ENCODE measurements at places on chromosomes 6 and 20.

DNA sequence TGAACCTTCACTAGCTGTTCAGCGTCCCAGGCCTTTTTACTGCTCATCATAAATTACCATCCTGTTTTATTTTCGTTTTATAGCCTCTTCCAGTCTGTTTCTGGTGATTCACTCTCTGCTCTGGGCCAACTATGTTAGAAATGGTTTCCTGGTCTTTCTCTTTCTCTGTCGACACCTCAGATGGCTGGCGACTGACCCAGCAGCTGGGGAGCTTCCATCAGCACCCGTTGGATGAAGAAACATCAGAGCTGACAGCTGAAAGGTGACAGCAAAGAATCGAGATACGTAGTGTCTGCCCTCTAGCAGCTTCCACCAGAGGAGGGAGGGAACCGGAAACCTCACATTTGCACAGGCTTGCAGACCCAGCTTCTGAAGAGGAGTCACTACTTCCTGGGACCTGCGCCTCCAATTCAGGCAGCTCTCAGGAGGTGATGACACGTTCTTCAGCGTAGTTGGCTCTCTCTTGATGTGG is 82.9 kb upstream of the MLN start:
- no peak for DNase-seq

GRCh38 chr20:42441864-42442331 is 747.8 kb downstream of the PTPRT start:
- no peak for DNase-seq

DNA sequence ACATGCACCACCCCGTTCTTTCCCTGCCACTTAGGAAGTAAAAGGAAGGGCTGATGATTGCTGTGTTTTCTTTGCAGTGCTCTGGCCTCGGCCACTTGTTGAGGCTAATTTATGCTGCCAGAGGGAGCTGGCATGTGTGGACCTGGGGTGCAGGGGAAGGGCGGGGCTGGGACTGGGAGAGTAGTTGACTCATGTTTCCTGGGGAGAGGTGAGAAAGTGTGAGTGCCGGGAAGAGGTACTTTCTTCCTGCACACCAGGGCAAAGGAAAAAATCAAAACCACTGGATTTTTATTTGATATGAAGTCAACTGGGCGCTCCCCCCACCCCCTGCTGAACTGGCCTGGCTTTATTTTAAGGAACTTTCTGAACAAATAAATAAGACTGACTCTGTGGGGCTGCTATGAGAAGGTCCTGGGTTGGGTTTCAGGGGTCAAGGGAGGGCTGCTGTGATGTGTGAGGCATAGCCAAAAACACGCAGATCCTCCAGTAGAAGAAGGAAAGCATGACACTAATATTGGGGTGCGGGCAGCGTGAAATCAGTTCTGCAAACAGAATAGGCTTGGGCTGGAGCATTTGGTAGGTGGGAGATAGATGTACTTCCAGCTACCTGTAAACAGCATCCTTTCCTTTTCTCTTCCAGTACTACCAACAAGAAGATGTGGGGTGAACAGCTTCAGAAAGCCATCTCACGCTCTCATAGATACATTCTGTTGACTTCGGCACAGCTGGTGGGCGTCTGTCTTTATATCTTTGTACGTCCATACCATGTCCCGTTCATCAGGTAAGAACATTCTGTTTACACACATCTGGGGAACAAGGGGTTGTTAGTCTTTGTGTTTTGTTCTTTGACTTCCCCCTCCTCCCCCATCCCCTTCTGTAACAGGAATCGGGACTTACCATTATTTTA is 87.5 kb downstream of the SYNJ2 start:
- no peak for DNase-seq

DNA sequence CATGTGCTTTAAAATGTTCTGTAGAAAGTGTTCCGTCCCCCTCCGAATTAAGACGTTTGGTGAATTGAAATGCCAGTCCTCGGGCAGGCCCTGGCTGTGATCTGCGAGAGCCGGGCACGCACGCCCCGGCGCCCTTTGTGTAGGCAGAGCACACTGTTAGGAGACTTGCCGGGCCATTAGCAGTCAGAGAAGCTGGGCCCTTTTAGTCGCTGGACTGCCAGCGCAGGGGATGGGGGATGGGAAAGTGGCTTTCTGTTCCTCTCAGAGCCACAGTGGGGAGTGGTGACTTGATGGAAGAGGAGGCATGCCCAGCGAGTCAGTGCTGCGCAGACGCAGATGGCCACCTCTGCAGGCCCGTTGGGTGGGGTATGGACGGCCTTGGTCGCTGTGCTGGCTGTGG is 2.2 kb downstream of the PPP1R3G start:
- no peak for DNase-seq

- no peak for DNase-seq
These were observed 373.5 kb upstream of the BTBD3 start for GRCh38 chr20:11544029-11544678.

GRCh38 chr6:4920914-4921410 is 82.9 kb downstream of the RPP40 start:
- DNase-seq = no peak

GRCh38 chr6:106961801-106962200 is 12.7 kb downstream of the CD24 start:
- no peak for DNase-seq

DNA sequence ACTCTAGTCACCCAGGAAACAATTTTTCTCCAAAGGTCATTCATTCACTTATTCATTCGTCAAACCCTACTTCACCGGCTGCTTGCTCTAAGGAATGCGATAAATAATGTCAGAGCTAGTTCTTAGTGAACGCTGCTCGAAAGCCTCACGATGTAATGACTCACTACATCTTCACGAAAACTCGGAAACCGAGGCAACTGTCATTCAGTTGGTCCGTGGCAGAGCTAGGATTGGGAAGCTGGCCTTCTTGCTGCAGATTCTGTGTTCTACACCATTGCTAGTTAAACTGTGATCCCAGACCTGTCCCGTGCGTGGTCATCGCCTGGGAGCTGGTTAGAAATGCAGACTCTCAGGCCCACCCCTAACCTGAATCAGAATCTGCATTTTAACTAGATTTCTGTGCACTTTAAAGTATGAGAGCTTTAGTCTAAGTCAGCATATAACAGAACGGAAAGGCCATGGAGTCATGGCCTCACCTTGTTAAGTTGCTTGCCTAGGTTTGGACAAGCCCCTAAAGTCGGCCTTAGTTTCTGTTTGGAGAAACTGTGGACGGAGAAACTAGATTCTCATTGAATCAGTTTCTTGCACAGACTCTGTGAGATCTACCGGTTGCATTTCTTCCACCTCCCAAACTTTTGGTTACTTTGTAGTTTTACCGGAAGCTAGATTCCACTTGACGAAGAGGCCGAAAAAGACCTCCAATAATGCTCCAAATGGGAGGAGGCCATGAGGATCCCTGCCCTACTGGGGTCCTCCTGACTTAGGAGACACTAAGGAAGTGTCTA is 651 bp upstream of the CCND3 start:
- DNase-seq = no peak

- no peak for DNase-seq
These were observed 83.9 kb upstream of the LGSN start for GRCh38 chr6:63403725-63404124.

GRCh38 chr6:126821706-126822105 is 296.8 kb upstream of the RSPO3 start:
- no peak for DNase-seq

DNA sequence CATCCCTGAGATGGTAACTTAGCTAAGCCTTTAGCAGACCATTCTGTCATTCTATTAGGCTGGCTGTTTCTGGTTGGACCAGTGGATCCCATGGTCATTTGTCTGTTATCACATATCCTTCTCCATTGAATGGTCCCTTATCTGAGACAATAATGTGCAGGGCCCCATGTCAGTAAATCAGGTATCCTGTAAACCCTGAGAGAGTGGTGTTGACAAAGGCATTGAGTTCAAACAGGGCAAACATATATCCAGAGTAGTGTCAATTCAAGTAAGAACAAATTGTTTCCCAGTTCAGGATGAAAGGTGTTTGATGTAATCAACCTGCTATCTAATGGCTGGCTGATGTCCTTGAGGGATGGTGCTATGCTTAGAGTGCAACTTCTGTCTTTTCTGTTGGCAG is 126.2 kb downstream of the LINC00237 start:
- no peak for DNase-seq

GRCh38 chr6:1901556-1901955 is 291.8 kb downstream of the FOXC1 start:
- DNase-seq = no peak

GRCh38 chr6:28896505-28897368 is 27.0 kb downstream of the TRIM27 start:
- DNase-seq = no peak

DNA sequence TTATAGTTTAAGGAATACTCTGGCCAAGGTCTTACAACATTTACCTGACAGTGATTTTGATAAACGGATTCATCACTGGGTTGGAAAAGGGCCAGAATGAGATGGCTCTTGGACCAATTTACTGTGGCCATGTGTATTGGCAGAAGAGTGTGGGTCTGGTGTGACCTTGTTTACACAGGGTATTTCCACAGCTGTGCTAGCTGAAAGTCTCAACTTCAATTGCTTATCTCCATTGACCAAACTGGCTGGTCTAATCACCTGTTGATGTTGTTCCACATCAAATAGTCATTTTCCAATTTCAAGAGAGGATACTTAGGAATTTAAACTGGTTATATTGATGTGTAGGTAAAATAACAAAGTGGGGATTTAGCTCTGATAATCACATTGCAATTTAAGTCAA is 501.6 kb upstream of the MAP3K7 start:
- no peak for DNase-seq

GRCh38 chr6:9621276-9621675 is 793.6 kb downstream of the TFAP2A start:
- DNase-seq = no peak

DNA sequence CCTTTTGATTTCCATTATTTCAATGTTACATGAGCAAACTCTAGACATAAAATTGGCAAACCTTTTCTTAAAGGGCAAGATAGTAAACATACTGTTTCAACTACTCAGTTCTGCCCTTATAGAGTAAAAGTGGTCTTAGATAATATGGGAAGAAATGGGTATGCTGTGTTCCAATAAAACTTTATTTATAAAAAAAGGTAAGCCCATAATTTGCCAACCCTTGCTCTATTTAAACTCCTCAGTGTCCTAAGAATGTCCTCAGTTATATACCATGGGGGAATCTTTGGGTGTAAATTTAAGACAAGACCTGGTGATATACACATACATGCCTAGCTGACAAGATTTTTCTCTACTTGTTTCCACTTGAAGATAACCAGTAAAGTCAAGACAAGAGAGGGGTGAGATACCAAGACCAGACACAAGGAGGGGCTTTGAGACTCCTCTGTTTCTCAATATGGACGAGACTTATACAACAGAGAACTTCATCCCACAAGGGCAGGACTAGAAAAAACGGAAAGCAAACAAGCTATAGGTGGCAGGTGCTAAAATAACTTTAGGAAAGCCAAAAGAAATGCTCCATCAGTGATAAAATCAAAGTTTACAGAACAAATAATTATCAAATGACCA is 10.5 kb downstream of the SNX3 start:
- DNase-seq = no peak

- DNase-seq = no peak
These were observed 841.8 kb downstream of the PHF3 start for GRCh38 chr6:64477391-64477790.

GRCh38 chr20:21090721-21091120 is 15.4 kb downstream of the LINC00237 start:
- DNase-seq = no peak

- no peak for DNase-seq
These were observed 84.3 kb downstream of the SHLD1 start for GRCh38 chr20:5834436-5835005.

GRCh38 chr6:28337121-28337520 is 1.2 kb upstream of the ZSCAN31 start:
- no peak for DNase-seq

DNA sequence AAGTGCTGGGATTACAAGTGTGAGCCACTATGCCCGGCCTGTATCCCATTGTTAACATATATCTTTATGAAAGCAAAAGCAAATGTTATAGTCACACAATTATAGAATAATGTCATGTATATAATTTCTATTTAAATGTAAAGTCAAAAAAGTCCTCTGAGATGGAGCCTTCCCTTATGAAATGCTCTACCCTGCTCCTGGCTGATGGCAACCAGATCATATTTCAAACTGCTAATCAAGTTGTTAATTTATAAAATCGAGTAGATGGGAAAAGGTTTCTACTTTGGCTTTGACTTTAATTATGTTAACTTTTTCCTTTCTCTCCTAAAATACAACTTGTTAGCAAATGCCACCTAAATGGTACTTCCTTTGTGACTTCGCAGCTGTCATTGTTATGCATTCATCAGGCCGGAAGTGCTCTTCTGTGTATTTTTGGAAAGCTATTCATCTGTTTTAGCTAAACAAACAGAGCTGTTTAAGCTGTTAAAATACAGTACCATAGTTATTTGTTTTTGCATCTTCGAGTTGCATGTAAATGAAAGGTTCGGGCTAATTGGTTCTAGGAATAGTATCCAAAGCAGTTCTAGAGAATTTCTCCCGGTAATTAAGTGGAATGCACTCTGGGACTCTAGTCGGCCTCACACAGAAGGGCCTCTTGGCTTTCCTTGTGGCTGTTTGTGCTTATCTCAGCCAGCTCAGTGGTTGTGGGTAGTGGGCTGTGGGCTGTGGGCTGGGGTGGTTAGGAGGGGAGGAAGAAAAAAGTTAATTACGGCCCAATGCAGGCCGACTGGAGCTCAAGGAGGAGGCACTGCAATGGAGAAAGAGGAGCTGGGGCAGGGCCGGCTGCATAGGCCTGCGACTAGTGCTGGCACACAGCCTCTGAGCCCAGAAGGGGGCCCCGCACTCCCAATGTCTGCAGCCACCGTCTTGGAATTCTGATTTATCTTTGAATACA is 34.8 kb downstream of the SLC35D3 start:
- DNase-seq = no peak

DNA sequence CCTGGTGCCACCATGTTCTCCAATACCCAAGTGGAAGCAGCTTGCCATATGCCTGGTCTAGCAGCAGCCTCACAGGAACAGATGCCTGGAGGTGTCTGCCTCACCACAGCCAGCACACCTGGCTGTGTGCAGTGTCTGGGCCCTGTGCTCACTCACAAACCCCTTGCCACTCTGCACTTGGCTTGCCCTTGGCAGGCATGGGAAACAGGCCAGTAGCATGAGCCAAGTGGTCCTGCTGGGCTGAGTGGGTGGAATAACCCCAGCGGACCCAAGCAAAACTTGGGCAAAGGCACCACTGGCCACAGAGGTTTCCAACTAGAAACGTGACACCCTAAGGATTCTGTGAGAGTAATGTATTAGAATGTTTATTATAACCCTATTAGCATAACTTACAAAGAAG is 600.5 kb upstream of the GJE1 start:
- DNase-seq = no peak

- no peak for DNase-seq
These were observed 27.9 kb upstream of the MCM3 start for GRCh38 chr6:52312461-52312860.

DNA sequence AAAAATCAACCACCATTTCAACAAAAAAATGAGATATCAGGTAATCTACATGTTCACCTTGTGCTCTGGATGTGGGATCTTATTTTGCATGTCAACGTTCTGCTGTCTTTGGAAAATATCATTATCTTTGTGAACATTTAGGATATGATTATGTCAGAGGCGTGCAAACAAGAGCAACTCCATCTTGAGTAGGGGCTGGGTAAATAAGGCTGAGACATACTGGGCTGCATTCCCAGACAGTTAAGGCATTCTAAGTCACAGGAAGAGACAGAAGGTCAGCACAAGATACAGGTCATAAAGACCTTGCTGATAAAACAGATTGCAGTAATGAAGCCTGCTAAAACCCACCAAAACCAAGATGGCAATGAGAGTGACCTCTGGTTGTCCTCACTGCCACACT is 28.8 kb upstream of the ZBTB24 start:
- DNase-seq = no peak

- DNase-seq = no peak
These were observed 39.9 kb upstream of the SIRT5 start for GRCh38 chr6:13534536-13534935.

- DNase-seq = no peak
These were observed 36.1 kb upstream of the GTSF1L start for GRCh38 chr20:43762911-43763310.
